ENCODE measurements at places on chromosomes 2 and 18. TPM values are rescaled to one million over a fixed set of nuclear protein-coding genes. Genes with fewer than 3 reads are reported as not detected.

DNA sequence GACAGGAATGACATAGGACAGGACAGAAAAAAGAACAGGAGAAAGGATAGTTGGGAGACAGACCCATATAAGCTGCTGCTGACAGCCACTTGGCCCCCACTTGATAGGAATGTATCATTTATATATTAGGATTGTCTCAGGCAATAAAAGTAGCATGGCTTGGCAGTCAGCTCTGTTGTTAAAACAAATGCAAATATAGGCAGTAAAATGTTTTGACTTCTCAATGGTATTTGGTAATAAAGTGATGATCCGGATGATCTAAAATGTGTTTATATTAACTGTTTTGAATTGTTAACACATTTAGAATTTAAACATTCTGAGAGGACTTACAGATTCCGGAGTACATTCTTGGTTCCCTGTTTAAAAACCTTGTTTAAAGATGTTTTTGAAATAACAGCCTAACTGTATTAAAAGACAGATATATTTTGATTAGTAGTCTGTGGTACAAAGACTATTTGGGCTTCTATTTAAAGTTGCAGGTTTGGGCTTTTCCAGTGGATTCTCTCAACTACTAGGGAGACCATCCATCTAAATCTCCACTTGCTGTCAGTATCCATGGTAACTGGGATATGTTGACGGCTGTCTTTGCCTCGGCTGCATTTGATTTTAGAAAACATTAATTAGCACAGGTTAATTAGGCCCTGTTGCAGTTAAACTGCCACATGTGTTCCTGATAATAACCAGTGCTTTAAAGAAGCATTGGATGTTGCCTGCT is 147.6 kb downstream of the ESCO1 start:
- no peak for DNase-seq

DNA sequence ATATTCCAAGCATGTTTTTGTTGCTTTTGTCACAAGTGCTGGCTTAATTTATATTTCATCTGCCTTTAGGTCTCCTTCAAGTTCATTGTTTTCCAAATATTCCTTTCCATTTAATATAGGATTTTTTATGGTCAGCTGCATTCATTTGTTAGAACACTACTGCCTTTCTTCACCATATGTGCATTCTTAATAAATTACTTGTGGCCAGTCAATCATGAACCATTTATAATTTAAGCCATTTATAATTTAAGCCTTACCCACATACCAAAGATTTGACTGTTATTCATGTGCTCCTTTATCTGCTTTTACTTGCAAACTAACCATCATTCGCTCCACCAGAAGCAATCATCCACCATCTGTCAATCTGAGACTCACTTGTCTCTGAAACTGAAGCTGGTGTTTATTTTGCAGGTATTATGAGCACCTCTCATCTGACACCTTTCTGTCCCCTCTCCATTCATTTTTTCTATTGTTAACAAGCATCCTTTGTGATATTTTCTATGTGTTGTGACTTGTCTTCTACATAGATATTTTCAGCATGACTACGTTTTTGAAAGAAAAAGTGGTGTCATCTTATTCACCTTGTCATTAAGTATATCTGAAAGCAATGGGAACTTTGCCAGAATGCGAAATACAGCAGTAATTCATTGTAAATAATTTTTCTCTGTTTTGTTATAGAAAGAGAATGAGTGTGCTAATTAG is 786.8 kb downstream of the KCNJ3 start:
- DNase-seq: no peak

GRCh38 chr2:99422599-99422998 is 67.2 kb downstream of the REV1 start:
- no peak for DNase-seq

- no peak for DNase-seq
Measured at GRCh38 chr2:134073023-134073422, 180.8 kb upstream of the MGAT5 start.

DNA sequence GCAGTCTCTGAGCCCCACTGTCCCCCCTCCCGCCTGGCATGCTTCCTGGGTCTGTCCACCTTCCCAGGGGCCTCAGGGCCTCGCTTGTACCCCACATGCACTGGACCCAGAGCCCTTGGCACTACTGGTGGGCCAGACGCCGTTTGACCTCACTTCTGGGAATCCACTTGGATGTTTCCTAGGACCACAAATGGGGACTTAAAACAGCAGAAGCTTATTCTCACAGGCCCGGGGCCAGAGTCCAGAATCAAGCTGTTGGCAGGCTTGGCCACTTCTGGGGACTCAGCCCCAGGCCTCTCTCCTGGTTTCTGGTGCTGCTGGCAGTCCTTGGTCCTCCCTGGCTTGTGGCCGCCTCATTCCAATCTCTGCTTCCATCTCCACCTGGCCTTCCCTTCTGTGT is 19.6 kb downstream of the ANO7 start:
- DNase-seq: no peak

GRCh38 chr2:88190808-88191721 is 20.9 kb downstream of the THNSL2 start:
- peak; percentile 30 for DNase-seq

DNA sequence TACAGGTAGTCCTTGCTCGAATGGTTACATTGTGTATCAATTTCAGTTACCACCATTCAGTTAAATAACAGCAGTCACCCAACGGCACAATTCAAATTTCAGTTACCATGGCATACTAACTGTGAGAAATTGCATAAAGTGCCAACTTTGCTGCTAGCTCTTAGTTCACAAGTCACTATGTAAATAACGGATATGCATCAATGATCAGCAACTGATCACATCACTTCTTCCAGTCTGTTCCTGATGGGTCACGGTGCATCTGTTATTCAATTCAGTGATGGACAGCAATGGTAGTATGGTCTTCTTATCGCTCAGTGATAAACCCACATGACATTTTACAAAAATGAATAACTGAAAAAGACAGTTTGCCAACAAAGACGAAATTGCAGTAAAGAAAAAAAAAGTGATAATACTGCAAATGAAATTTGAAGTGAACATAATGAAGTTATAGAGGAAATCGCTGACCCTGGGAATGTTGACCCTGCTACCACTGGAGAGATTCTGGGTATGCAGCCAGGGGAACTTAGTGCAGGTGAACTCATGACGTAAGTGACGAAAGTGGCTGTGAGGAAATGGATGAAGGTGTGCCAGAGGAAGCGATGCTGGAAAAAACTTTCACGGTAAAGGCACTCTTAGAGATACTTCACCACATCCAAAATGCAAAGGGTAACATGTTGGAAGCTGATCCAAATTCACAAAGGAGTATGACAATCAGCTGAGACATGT is 25.9 kb upstream of the RAPGEF4 start:
- DNase-seq: peak; percentile 61

GRCh38 chr2:207164006-207164831 is 1.5 kb downstream of the KLF7 start:
- DNase-seq: peak; percentile 55

GRCh38 chr18:24910221-24910620 is 441.7 kb downstream of the ZNF521 start:
- DNase-seq: no peak

DNA sequence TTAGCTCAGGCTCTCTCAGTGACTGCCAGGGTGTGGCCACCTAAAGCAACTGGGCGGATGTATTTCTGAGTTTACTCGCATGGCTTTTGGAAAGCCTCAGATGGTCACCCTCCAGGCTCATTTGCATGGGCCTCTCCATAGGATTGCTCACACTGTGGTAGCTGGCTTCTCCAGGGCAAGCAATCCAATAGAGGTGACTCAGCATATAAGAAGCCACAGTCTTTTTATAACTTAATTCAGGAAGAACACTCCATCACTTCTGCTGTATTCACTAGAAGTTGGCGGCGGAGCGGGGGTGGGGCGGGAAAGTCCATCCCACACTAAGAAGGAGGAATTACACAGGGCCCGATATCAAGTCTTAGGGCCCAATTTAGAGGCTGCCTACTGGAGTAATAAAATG is 3.6 kb upstream of the DOK6 start:
- peak; percentile 34 for DNase-seq

DNA sequence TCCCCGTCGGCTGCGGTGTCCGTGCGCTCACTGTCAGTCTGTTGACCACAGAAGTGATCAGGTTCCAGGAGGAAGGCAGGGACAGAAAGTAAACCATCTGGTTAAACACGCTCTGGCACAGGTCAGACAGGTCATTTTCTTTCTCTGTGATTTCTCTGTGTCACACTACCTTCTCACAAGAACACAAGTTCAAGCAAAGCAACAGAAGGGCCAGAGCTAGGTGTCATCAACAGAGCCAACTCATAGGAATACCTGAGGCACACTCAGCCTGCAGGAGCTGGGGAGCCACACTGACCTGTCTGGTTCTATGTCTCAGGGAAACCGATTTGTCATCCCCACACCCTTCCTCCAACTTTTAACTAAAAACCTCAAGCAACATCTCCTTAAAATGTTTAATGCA is 115.1 kb upstream of the ZBTB14 start:
- no peak for DNase-seq

DNA sequence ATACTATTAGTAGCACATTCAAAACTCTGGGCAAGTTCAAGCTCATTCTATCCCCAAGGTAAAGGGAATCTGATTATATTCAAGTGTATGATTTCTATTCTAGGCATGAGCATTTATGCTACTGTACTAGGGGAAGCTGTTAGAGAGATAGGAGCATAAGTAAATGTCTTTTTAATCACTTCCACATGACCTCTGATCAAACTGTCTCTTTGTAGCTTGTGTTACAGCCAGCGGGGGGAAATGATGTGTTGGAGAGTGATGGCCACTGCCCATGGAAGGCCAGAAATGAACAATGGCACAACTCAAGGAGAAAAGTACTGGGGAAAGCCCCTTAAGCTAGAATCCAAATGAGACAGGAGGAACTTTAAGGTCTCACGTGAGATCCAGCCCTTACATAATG is 894.9 kb upstream of the CDH2 start:
- no peak for DNase-seq

DNA sequence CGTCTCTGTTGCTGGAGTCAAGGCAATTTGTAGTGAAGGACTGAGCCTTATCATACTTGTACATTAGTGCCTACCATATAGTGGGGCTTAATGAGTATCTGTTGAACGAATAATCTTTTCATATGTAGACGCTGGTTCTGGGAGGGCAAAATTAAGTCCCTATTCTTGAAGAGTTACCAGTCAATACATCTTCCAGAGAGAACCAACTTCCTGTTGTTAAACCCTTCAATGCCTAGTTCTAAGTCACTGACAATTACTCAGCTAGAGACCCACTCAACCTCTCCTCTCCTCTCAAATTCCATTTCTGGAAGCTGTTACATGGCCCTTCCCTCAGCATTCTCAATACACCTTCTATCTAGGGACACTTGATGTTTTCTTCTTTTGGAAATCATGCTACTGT is 1.1 kb upstream of the MOB4 start:
- peak; percentile 27 for DNase-seq

- no peak for DNase-seq
Measured at GRCh38 chr2:167187049-167187727, 298.9 kb downstream of the XIRP2 start.

GRCh38 chr2:71122387-71123298 is 7.4 kb downstream of the MCEE start:
- no peak for DNase-seq

- no peak for DNase-seq
Measured at GRCh38 chr2:62297624-62298010, 101.7 kb downstream of the B3GNT2 start.

DNA sequence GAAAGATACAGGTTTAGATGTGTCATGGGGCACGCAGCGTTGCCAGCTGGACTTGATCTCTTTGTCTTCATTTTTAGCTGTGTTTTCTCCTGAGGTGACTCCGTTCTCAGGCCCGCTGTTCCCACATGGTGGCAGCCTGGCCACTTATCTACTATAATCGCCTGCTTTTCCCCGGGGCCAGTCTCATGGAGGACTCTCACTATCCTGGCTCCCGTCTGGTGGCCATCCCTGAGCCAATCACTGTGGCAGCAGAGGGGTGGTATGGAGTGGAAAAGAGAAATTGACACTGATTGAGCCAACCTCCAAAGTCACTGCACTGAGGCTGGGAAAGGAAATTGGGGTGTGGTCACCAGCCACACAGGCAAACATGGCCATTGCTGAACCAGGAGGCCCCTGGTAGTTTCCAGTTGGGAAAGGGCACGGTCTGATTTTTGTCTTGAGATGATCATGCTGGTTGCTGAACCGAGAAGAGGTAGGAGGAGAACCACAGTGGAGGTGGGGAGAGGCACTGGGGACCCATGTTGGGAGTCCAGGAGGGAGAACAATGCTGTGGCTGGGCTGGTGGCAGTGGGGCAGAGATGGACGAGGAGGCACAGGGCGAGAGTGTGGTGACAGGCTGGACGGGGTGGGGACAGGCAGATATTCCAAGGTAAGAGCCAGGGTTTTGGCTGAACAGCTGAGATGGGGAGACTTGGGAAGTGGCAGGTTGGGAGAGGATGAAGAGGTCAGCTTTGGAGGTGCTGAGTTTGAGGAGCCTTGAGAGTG is 45.6 kb downstream of the KCNIP3 start:
- DNase-seq: no peak

DNA sequence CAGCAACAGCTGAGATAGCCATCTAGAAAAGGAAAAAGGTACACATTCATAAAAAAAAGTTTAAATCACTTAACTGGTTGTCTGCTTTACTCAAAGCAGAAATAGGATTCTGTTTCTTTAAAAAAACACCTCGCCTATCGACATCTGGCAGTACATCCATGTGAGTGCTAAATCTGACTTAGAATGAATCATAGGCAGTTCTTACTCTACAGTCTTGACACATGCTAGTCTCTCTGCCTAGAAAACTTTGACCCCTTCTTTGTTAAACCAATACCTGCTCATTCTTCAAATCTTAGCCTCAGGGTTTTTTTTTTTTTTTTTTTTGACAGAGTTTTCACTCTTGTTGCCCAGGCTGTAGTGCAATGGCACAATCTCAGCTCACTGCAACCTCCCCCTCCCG is 37.1 kb upstream of the GPR75 start:
- DNase-seq: peak; percentile 91

DNA sequence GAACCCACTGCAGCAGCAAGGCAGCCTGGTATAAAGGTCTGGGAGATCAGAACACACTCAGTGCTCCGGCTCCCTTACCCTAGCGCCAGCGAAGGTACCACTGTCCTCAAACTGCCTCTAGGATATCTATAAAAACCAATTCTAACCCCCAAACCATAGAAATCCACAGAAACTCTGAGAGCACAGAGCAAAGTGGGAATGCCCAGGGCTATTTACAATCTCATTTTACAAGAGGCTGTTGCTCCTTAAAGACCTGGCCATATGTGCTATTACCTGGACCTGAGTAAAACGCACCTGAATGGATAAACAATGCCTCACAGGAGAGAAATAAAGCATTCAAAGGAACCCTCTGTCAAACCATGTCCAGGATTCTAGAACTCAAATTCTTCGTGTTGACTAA is 4.3 kb downstream of the STK39 start:
- DNase-seq: no peak

Gene ALPP
- not detected for total RNA-seq

Gene HRH4
- total RNA-seq: not detected

Gene MAPK4
- not detected for total RNA-seq

Gene SP140
- 4.3 TPM for total RNA-seq

Gene CDH2
- 106 TPM for total RNA-seq

Gene SLC4A5
- 1.2 TPM for total RNA-seq

Gene METTL21A
- total RNA-seq: 31.1 TPM

Gene SCYGR4
- not detected for total RNA-seq

Gene LCLAT1
- total RNA-seq: 18.9 TPM

Gene SEC11C
- total RNA-seq: 20.9 TPM

Gene ALKAL2
- total RNA-seq: 3.9 TPM
